ENCODE measurements at places on chromosomes 7 and 10. TPM values are rescaled to one million over a fixed set of nuclear protein-coding genes. Genes with fewer than 3 reads are reported as not detected.

The STEAP1B gene
- total RNA-seq, result not detected

GRCh38 chr10:69748621-69749020, 53.1 kb upstream of the COL13A1 start:
- no peaks in the 10 kb centered on the region for H3K4me1 ChIP-seq
- H3K36me3 ChIP-seq, result no peaks in the 10 kb centered on the region
- H3K27me3 ChIP-seq, result no peaks in the 10 kb centered on the region
- H3K27ac ChIP-seq, result no peak overlapping the region
- no peak overlapping the region for H3K4me3 ChIP-seq

DNA sequence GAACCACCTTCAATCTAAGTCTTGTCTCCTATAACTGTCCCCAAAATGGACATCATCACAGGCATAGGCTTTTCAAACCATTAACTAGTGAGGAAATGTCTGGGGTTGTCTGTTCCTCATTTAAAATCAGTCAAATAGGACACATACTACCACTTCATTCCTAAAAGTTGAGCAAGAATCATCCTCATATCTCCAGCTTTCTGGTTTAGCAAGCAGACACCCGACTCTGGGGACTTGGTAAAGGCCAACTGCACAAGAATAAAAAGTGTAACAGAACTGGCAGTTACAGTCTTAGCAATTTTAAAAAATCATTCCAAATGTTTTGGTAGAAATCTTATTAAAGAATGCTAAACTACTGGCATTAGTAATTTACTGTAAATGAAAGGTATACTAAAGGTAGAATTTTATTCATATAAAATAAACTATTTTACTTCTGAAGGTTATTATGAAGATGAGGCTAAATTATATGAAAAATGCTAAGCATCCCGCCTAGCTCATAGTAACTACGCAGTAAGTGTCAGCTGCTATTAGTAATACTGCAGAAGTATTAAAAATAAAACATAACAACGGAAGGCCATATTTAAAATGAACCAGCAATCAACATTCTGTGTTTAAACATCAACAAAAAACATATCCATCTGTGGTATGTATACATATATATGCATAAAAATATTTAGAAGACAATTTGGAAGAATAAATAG, 60.8 kb downstream of the ZNF438 start:
- no peaks in the 10 kb centered on the region for H3K27me3 ChIP-seq
- H3K4me3 ChIP-seq, result no peak overlapping the region
- H3K36me3 ChIP-seq, result no peaks in the 10 kb centered on the region
- H3K4me1 ChIP-seq, result no peaks in the 10 kb centered on the region
- H3K27ac ChIP-seq, result no peak overlapping the region

The PRSS58 gene
- not detected for total RNA-seq

- DNase-seq, result peak; percentile 62
- H3K4me1 ChIP-seq, result peaks cover 7% of the 10 kb centered on the region
- H3K36me3 ChIP-seq, result no peaks in the 10 kb centered on the region
- no peaks in the 10 kb centered on the region for H3K27me3 ChIP-seq
- H3K4me3 ChIP-seq, result peak within 1 kb of the TSS; percentile 27
These were observed at the start of gene DPYSL4 for GRCh38 chr10:132186488-132187429. DPYSL4 (plus strand) TSS chr10:132186948; CDS start chr10:132187064, 116 bp downstream.

- no peak for DNase-seq
These were observed 127.5 kb downstream of the DNAJB6 start for GRCh38 chr7:157464111-157464970.

DNA sequence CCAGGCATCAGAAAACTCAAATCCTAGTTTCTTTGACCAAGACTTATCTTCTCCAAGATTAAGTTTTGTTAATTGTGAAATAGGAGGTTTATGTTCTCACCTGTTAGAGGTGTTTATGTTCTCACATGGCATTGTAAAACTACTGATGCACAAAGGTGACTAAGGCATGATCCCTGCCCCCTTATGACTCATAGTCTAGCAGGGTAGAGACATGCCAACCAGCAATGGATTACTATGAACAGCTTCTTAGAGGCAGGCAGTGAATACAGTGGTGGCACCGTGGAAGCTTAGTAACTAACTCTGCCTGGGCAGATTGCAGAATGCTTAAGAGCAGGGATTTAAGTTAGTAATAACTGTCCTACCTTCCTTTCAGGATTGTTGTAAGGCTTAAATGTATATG, 400.9 kb downstream of the SORCS3 start:
- H3K27me3 ChIP-seq, result no peaks in the 10 kb centered on the region
- H3K27ac ChIP-seq, result no peak overlapping the region
- no peak for DNase-seq
- no peak overlapping the region for H3K4me3 ChIP-seq
- H3K4me1 ChIP-seq, result no peaks in the 10 kb centered on the region

- no peaks in the 10 kb centered on the region for H3K27me3 ChIP-seq
- H3K27ac ChIP-seq, result peak overlapping the region; percentile 47
These were observed 51.4 kb upstream of the SMNDC1 start for GRCh38 chr10:110355922-110356627.

DNA sequence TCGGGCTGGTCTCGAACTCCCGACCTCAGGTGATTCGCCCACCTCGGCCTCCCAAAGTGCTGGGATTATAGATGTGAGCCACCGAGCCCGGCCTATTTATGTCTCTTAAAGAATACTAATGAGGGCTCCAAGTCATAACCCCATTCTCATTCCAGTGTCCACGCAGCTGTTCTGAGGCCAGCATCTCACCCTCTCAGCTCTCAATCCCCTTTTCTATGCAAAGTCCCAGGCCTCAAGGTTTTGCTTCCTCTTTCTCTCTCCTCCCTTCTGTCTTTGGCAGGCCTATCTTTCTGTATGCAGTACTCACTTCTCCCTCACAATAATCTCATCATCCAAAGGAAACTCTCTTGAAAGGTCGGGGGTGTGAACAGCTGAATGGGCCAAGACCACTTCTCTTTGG, 28.0 kb upstream of the VSIR start:
- H3K27me3 ChIP-seq, result no peaks in the 10 kb centered on the region
- H3K36me3 ChIP-seq, result no peaks in the 10 kb centered on the region
- no peak overlapping the region for H3K27ac ChIP-seq
- no peak overlapping the region for H3K4me3 ChIP-seq

GRCh38 chr10:78579995-78580394, 488.8 kb upstream of the ZMIZ1 start:
- no peak for DNase-seq
- H3K36me3 ChIP-seq, result no peaks in the 10 kb centered on the region
- H3K27ac ChIP-seq, result no peak overlapping the region
- no peaks in the 10 kb centered on the region for H3K4me1 ChIP-seq
- H3K27me3 ChIP-seq, result no peaks in the 10 kb centered on the region

The TMEM106B gene
- 31.5 TPM for total RNA-seq

All from naive thymus-derived CD4-positive, alpha-beta T cell (primary cell).